ENCODE measurements at places on chromosomes 6 and 20.
A peak's percentile ranks its signal among the peaks of the same experiment; 100 is the strongest.

DNA sequence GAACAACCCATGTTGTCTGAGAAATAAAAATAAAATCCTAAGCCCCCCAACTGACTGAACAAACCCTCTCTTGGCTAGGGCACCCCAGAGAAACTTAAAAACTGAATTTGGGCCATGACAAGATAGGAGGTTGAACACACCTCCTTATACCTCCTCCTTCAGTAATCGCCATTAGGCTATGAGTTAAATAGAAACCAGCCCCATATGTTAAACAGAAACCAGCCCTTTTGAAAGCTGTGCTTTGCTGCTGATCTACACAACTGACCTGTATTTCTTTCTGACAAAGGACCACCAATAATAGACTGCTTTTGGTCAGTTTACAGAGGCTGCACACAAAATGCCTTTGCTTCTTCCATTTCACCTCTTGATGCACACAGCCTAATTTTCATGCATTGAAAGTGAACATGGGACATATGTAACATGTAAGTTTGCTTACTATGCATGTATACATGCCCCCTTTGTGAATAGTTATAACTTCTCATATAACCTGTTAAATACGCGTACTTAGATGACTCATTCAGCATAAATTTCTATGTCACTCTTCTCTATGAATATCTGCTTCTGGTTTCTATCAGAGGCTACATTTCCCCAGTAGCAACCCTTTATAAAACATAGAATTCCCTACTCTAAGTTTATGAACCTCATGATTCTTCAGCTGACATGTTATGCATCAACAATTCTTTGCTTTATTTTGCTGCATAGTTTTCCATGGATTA lies 462.9 kb downstream of the COL12A1 start:
- DNase-seq, result no peak

DNA sequence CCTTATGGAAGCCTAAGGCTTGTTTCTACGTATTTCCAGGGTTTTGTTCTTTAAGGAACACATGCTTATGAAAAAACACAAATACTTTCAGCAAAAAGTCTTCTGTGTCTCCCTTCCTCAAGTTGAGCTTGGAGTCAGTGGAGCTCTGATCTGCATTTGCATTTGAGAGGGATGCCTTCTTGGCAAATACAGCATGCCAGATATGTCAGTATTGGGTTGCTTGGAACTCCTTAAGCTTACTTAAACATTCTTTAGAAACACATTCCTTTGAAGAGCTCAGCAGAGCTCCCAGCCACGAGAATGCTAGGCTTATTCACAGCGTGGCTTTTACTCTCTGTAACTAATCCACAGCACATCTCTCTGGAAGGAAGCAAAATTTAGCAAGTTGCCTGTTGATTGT lies 68.3 kb downstream of the ANKRD6 start:
- no peak for DNase-seq

GRCh38 chr20:58512808-58513552 lies 2.2 kb downstream of the APCDD1L start:
- no peak for DNase-seq

- DNase-seq, result no peak
Observed at GRCh38 chr20:1324598-1325172, 4.3 kb downstream of the SDCBP2 start.

DNA sequence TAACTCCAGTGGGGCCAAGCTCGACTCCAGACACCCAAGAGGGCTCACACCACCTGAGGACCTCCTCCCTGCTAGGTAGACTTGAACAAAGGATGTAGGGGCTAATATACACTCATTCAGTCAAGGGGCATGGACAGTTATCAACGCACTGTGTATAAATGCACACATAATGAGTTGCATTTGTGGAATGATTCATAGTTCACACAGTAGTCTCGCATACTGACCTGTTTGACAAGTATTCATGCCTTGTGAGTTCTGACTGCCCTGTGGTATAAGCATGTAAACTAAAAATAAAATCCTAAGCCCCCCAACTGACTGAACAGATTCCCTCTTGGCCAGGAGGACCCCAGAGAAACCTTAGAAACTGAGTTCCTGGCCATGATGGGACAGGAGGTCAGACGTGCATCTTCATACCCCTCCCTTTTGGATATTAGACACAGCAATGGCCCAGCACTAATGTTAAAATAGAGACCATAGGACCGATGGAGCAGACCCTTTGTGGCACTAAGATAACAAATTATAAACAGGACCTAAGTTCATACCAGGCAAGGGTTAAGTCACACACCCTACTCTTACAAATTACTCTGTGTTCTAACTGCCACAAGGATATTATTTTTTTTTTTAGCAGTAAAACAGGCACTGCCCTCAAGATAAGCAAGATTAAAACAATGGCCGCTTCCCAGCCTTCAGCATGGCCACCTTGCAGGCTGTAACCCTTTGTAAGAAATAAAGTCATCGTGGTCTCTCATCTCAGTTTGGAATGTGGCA lies 124.4 kb downstream of the TTLL2 start:
- no peak for DNase-seq

DNA sequence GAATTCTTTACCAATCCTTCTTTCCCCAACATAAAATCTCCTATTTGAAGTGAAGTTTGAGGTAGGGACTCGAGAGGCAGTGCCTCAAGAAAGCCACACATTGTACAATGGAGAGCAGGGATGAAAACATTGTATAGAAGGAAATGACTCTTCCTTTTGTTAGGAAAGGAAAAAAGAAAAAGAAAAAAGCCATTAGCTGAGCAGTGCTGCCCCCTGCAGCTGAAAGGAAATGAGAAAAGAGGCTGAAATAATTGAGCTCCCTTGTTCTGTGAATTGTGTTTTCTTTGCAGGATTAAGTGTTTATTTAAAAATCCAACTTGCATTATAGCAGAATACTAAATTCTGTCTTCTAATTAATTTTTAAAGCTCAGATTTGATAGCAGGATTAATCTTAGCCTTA lies 162.9 kb upstream of the SASH1 start:
- DNase-seq, result peak; percentile 12

Data from NCI-H187 treated with DMSO at 0.1 percent for 48 hours (cell line).